ENCODE measurements at places on chromosomes 5 and 9.

GRCh38 chr5:139911425-139912120 lies 116.0 kb downstream of the PSD2 start:
- DNase-seq = no peak

- no peak for DNase-seq
These were observed 427.8 kb upstream of the C9orf72 start for GRCh38 chr9:28001096-28001495.

GRCh38 chr5:14453481-14453880 lies 128.1 kb upstream of the OTULINL start:
- no peak for DNase-seq

- DNase-seq = no peak
These were observed 117.0 kb downstream of the CRB2 start for GRCh38 chr9:123472862-123473614.

- DNase-seq = no peak
These were observed 302.4 kb downstream of the PDE4D start for GRCh38 chr5:59591162-59591561.

DNA sequence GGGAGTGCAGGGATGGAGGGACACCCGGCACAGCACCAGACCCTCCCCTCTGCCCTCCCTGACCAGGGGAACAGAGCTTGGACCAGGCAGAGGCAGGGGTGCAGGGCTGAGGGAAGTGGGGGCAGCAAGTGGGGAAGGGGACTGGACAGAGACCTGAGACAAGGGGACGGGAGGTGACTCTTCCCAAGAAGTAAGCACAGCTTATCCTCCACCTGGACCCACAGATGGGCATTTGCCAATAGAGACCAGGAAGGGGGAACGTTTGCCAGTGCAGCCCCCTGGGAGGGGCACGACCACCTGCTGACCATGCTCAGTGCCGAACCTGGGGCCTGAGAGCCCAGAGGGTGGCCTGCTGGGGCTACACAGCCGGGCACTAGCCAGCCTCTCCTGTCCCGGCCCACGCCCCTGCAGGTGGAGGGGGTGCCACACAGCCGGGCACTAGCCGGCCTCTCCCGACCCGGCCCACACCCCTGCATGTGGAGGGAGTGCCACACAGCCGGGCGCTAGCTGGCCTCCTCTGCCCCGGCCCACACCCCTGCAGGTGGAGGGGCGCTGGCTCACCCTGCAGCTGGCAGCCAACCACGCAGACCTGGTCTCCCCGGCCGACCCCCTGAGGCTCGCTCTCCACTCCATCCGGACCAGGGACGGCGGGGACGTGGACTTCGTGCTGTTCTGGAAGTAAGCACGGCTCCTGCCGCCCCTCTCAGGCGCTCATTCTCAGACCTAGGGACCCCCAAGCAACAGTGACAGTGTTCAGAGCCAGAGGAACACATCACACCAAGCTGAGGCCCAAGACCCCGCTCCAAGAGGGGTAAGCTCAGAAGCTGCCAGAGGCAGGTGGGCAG lies 24.3 kb downstream of the GLT6D1 start:
- DNase-seq = no peak

DNA sequence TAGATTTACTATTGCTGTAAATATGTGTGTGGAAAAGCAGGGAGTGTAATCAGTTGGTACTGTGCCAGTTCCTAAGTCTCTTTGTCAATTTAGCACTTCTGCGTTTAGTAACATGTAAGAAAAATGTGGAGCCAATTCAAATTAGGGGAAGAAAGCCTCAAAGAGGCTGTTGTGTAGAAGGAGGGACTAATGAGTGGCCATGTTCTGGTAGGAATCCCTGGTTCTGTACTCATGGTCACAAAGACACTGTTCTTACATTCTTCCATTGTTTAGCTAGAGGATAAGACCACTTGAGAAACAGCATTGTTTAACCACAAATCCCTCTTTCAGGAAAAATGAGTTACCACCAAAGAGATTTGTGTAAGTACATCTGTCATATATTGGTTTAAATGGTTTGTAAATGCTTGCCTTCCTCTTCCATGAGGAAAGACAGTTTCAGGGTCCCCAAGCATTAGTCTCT lies 14.9 kb downstream of the ARHGEF28 start:
- no peak for DNase-seq

GRCh38 chr5:107607671-107608345 lies 62.9 kb downstream of the EFNA5 start:
- DNase-seq = no peak

DNA sequence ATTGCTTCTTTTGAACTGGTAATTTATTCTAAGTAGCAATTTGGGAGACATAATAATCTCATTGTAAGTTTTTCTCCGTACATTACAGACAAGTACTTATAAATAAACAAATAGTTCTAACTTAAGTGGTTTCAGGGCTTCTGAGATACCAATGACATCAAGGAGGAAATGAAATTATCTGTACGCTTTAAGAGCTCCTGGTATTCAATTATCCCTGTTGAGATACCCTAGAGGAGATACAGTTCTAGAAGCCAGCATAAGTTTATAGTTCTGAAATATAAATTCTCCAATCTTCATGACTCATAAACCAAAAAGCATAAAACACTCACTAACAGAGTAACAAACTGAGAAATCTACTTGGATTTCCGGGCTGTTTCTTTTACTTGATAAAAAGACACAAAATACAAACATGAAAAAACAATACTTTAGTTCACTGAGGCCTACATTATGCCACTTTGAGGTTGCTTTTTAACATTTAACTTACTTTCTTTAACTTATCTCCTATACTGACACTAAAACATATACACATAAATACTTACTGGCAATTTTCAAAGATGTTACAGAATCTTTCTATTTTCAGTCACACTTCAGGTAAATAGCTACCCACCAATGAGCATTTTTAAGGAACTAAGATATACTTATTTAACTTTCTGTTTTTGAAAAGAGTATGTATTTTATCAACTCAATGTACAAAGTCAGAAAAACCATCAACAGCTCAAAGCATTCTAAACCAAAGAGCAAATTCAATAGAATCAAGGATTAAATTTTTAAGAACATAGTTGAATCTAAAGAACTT lies 7.5 kb downstream of the DCTN4 start:
- DNase-seq = no peak

DNA sequence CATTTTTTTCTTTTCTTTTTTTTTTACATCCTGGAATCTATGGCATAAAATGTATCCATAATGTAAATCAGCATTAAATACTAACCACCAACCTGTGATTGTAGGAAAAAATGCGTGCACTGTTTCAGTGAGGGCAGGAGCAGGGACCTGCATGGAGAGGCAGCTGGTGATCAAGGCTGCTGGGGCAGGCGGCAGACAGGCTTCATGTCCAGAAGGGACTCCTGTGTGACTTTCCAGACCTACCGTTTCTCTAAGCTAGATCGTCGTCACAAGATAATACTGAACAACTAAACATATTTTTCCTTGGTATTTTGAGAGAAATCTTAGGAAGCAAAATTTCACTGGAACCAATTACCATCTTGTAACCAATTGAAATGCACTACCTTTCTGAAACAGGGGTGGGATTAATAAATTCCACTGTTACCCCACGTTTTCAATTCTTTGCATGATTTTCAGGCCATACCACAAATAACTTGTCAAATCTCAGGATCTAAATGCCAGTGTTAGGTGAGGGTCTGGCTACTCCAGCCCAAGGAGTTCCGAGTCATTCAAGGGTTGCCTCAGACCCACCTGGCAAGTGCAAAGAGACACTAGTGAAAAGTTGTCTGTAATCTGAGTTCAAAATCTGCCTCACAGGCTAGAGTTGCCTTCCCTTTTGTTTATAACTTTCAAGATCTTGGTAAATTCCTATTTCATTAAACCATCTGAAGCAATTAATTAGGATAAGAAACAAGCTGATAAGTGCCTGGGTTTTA lies 198.2 kb downstream of the SEMA5A start:
- no peak for DNase-seq

GRCh38 chr5:154743812-154744211 lies 11.4 kb upstream of the LARP1 start:
- no peak for DNase-seq

DNA sequence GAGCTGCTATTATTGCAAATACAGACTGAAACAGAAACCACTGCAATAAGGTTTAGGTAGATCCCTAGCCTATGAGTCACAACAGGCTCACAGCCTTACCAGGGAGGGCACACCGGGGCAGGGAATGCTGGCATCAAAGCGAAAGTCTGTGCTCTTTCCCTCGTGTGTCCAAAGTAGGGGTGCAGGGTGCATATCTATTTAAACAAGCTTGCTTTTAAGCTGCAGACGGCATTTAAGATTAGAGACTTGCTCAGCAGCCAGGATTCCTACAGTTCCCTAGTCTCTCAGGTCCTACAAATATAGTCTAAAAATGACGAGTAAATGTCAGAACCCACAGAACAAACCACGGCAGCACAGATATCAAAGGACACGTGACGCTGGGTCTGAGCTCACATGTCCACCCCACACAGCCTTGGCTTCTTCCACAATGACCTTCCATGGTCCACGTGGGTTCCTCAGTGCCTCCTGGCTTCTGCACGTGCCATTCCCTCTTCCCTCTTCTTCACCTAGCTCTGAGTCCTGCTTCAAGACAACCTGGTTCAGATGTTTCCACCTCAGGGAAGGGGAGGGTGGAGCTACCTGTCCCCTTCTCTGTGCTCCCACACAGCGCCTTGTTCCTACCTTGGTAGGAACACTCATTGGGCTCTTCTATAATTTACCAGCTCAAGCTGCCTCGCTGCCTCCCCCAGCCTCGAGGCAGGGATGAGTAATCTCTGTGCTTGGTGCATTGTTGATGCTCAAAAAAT lies 193.2 kb downstream of the MAPKAP1 start:
- no peak for DNase-seq

DNA sequence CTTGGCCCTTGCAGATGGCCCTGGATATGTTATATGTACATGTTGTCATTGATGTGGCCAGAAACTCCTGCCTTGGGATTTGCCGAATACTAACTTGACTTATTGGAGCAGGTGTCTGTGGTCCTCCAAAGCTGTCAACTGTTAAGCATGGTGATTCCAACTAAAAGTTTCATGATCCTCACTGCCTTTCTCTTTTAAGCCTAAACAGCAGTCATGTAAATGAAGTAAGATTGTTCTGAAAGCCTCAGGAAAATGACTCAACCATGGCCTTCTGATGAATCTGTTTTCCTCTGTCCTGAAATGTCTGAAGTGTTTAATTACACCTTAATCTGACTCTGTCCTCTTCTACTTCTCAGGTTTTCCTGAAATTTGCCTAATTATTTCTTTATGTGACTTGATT lies 245.0 kb downstream of the FAM114A2 start:
- no peak for DNase-seq

DNA sequence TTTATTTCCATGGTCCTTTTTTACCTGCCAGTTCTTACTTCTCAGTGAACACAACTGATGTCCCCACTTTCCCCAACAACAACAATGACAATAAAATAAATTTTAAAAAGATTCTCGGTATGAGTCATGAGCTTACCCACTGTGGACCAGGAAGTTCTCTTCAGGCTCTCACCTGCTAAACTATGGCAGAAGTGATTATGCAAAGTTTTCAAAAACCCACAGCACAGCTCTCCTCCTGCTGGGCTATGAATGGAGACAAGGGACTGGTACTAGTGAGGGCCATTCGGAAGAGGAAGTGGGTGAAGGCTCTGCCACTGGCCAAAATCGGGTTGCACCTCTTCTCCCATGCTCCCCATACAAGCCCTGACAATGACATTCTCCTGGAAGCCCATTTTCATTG lies 429.4 kb downstream of the PIK3R1 start:
- no peak for DNase-seq

GRCh38 chr9:130237763-130238524 lies 27.6 kb upstream of the HMCN2 start:
- DNase-seq = no peak

- DNase-seq = no peak
These were observed 333.4 kb upstream of the ZNF462 start for GRCh38 chr9:106529616-106530015.

- no peak for DNase-seq
These were observed 315.6 kb downstream of the PRR16 start for GRCh38 chr5:120779674-120780073.

- DNase-seq = no peak
These were observed 128.7 kb upstream of the BOD1 start for GRCh38 chr5:173745123-173745522.

DNA sequence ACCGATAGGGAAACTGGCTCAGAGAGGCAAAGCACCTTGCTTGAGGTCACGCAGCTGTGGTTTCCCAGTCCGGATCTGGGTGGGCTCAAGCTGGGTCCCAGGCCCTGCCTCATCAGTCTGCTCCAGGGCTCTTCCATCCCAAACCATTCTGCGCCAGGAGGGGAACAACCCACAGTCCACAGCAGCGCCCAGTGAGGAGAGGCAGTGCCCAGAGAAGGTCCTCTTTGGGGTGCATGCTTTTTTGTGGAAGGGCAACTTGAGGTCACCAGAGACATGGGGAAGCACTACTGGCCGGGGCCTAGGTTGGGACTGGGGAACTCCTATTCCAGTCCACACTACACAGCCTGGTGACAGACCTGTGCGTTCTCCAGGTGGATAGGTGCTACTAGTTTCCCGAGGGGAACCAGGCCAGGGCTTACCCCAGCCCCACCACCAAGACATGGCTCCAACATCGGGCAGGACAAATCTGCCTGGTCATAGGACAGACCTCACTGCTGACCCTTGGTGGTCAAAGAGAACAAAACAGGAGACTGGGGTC lies 62.5 kb upstream of the RNF130 start:
- no peak for DNase-seq

GRCh38 chr5:143208781-143209510 lies 194.5 kb downstream of the NR3C1 start:
- DNase-seq = no peak

DNA sequence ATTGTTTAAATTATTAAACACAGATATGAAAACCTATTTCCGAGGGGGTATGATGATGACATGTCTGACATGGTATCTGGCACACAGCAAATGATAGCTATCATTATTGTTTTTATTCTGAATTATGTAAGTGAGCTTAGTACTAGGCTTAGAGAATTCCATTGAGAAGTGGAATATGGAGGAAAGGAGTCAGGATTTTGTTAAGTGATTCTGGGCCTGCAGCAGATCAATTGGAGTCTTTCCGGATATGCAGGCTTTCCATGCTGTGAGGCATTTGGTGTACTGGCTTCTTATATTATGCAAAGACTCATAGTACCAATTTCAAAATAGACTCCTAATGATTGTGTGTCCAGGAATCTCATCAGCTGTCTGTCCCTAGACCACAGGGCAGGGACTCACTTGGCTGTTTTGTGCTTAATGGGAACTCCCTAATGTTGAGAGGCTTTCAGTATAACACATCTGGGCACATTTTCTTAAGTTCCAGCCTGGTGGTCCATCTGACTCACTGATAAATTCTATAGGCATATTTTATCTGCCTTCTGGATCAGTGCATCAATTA lies 180.0 kb upstream of the KLF9 start:
- no peak for DNase-seq

GRCh38 chr9:112921549-112921948 lies 30.9 kb upstream of the SLC46A2 start:
- no peak for DNase-seq

DNA sequence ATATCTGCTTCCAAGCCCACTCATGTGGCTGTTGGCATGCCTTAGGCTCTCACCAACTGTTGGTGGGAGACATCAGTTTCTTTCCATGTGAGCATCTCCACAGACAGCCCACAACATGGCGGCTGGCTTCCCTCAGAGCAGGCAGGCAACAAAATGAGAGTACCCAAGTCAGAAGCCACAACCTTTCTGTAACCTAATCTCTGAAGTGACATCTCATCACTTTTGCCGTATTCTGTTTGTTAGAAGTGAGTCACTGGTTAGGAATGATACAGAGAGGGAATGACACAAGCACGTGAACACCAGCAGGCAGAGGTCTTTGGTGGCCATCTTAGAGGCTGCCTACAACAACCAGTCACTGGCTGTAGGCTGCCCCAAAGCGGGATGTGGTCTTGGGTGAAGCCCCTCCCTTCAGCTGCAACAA lies 88.6 kb upstream of the RASGRF2 start:
- no peak for DNase-seq
